Activated T-helper 2 cell treated with anti-CD3 and anti-CD28 coated beads, Interferon-gamma antibody, Interleukin-2, Interleukin-4, amounts not matched to agents 10 μg/mL and 5 μg/mL and 100 μg/mL, durations not matched to agents 14 hours and 24 hours and 36 hours (primary cell): ENCODE measurements at places on chromosomes 2 and 18.

DNA sequence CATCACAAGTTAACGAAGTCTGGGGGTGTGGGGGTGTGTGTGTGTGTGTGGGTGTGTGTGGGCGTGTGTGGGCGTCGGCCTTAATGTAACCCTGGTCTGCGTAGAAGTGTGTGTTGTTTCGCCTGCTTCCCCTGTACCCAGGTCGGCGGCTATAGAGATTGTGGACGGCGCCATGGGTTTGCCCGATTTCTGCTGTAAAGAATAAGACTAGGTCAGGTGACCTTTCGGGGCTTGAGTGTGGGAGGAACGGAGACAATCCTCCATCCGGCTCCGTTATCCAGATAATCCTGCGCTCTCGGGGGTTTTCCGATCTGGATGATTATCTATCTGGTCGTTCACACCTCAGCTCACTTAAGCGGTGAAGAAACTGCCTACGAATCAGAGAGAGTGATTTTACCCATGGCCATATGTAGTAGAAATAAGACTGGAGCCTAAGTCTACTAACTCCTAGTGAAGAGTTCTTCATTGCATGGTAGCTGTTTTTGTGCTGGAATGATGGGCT, 543 bp downstream of the HADHB start:
- peak overlapping the region; percentile 98 for H3K27ac ChIP-seq
- peaks cover 17% of the 10 kb centered on the region for H3K36me3 ChIP-seq
- H3K27me3 ChIP-seq = no peaks in the 10 kb centered on the region
- DNase-seq = peak; percentile 51
- H3K4me1 ChIP-seq = peaks cover 40% of the 10 kb centered on the region
- peak overlapping the region; percentile 99 for H3K4me3 ChIP-seq

GRCh38 chr2:233331536-233331935, 22.8 kb upstream of the DGKD start:
- peak overlapping the region; percentile 38 for H3K4me3 ChIP-seq
- peak; percentile 73 for DNase-seq
- H3K36me3 ChIP-seq = peaks cover 2% of the 10 kb centered on the region
- H3K27ac ChIP-seq = peak overlapping the region; percentile 92

DNA sequence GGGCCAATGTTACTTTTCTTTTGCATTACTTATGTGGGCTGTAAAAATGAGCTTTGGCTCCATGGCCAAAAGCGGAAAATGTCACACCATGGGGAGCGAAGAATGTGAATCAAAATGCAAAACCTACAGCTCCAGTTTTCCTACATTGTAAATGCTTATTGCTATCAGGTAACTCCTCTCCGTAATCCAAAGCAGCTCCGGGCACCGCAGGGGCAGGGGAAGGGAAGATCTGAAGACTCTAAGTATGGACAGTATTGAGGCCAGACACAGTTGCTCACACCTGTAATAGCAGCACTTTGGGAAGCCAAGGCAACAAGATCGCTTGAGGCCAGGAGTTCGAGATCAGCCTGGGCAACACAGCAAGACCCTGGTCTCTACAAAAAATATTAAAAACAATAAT, 7.1 kb upstream of the AGFG1 start:
- H3K27ac ChIP-seq = peak overlapping the region; percentile 88
- H3K27me3 ChIP-seq = no peaks in the 10 kb centered on the region
- no peak for DNase-seq
- H3K4me3 ChIP-seq = peak overlapping the region; percentile 50
- H3K4me1 ChIP-seq = peaks cover 61% of the 10 kb centered on the region
- peaks cover 3% of the 10 kb centered on the region for H3K36me3 ChIP-seq

DNA sequence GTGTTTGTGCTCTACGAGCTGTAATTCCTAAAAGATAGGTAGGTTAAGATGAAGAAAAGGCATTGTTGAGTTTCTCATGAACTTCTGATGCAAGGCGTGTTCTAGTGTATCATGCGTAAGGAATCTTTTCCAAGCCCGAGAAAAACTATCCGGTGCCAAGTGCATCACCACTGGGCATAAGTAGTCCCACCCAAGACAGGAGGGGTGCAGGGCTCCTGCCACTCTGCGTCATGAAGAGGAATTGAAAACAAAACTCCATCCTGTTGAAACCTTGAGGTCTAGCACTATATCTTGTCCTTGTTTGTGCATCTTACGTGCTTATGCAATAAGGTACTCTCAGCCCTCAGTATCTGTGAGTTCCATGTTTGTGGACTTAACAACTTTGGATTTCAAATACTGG, 45.7 kb downstream of the RAB31 start:
- H3K27me3 ChIP-seq = peaks cover 11% of the 10 kb centered on the region
- H3K4me3 ChIP-seq = no peak overlapping the region
- no peaks in the 10 kb centered on the region for H3K36me3 ChIP-seq
- no peak for DNase-seq
- peaks cover 6% of the 10 kb centered on the region for H3K4me1 ChIP-seq

- peaks cover 12% of the 10 kb centered on the region for H3K27me3 ChIP-seq
- no peak overlapping the region for H3K27ac ChIP-seq
- no peak for DNase-seq
Observed at GRCh38 chr18:58927659-58928058, 63.0 kb downstream of the ZNF532 start.

- H3K4me1 ChIP-seq = peaks cover 23% of the 10 kb centered on the region
- H3K4me3 ChIP-seq = no peak overlapping the region
- H3K27ac ChIP-seq = no peak overlapping the region
- peaks cover 18% of the 10 kb centered on the region for H3K36me3 ChIP-seq
- H3K27me3 ChIP-seq = peaks cover 3% of the 10 kb centered on the region
- no peak for DNase-seq
Observed at GRCh38 chr2:152627351-152627957, 89.8 kb downstream of the PRPF40A start.

- no peak overlapping the region for H3K4me3 ChIP-seq
- no peaks in the 10 kb centered on the region for H3K36me3 ChIP-seq
- no peak for DNase-seq
- peaks cover 5% of the 10 kb centered on the region for H3K27me3 ChIP-seq
- H3K27ac ChIP-seq = no peak overlapping the region
Observed at GRCh38 chr2:157185476-157186227, 71.9 kb upstream of the GALNT5 start.

- no peak for DNase-seq
- no peak overlapping the region for H3K4me3 ChIP-seq
- no peaks in the 10 kb centered on the region for H3K27me3 ChIP-seq
Observed at GRCh38 chr18:51191128-51191717, 6.3 kb downstream of the MEX3C start.

GRCh38 chr18:70158992-70159717, 46.3 kb downstream of the RTTN start:
- H3K27me3 ChIP-seq = no peaks in the 10 kb centered on the region
- H3K36me3 ChIP-seq = peaks cover 78% of the 10 kb centered on the region
- no peak overlapping the region for H3K27ac ChIP-seq
- DNase-seq = no peak

GRCh38 chr2:24521975-24522639, 31.1 kb downstream of the NCOA1 start:
- no peaks in the 10 kb centered on the region for H3K27me3 ChIP-seq
- H3K4me3 ChIP-seq = no peak overlapping the region
- H3K27ac ChIP-seq = peak overlapping the region; percentile 84
- peaks cover 39% of the 10 kb centered on the region for H3K4me1 ChIP-seq

DNA sequence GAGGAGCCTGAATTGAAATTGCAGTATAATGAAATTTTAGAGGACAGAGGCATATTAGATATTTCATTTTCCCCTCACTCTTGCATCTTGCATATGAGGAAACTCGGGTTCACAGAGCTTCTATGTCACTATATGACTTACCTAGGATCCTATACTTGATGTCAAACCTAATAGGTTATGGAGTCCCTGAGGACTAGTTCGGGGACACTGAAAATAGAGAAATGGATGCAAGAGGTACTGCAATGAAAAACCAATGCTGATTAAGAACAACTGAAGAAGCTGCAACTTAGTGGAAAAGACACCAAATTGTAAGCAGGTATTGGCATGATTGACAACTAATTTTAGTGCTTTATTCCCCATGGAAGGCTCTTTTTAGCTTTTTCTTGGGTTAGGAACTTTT, 210.1 kb downstream of the IKZF2 start:
- no peak overlapping the region for H3K27ac ChIP-seq
- peaks cover 3% of the 10 kb centered on the region for H3K4me1 ChIP-seq
- peaks cover 14% of the 10 kb centered on the region for H3K27me3 ChIP-seq
- H3K36me3 ChIP-seq = no peaks in the 10 kb centered on the region
- no peak overlapping the region for H3K4me3 ChIP-seq

- H3K36me3 ChIP-seq = peaks cover 41% of the 10 kb centered on the region
- peak; percentile 48 for DNase-seq
- H3K4me1 ChIP-seq = peaks cover 19% of the 10 kb centered on the region
- no peak overlapping the region for H3K27ac ChIP-seq
- H3K27me3 ChIP-seq = no peaks in the 10 kb centered on the region
Observed at GRCh38 chr2:240021488-240022104, 3.5 kb downstream of the NDUFA10 start.

DNA sequence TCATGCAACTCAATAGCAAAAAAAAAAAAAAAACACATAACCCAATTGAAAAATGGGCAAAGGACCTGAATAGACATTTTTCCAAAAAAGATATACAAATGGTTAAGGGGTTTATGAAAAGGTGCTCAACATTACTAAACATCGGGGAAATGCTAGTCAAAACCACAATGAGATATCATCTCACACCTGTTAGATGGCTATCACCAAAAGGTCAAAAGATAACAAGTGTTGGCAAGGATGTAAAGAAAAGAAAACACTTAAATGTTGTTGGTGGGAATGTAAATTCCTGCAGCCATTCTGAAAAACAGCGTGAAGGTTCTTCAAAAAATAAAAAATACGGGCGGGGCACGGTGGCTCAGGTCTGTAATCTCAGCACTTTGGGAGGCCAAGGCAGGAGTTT, 112.4 kb upstream of the CAB39 start:
- no peaks in the 10 kb centered on the region for H3K27me3 ChIP-seq
- H3K27ac ChIP-seq = no peak overlapping the region
- peaks cover 59% of the 10 kb centered on the region for H3K4me1 ChIP-seq

- no peaks in the 10 kb centered on the region for H3K36me3 ChIP-seq
- no peak overlapping the region for H3K4me3 ChIP-seq
- no peaks in the 10 kb centered on the region for H3K27me3 ChIP-seq
- DNase-seq = no peak
- H3K27ac ChIP-seq = no peak overlapping the region
- H3K4me1 ChIP-seq = no peaks in the 10 kb centered on the region
Observed at GRCh38 chr2:223235986-223236385, 184.0 kb downstream of the KCNE4 start.

- no peaks in the 10 kb centered on the region for H3K27me3 ChIP-seq
- H3K4me1 ChIP-seq = no peaks in the 10 kb centered on the region
- H3K36me3 ChIP-seq = no peaks in the 10 kb centered on the region
Observed at GRCh38 chr2:170155723-170156253, 22.2 kb upstream of the MYO3B start.

DNA sequence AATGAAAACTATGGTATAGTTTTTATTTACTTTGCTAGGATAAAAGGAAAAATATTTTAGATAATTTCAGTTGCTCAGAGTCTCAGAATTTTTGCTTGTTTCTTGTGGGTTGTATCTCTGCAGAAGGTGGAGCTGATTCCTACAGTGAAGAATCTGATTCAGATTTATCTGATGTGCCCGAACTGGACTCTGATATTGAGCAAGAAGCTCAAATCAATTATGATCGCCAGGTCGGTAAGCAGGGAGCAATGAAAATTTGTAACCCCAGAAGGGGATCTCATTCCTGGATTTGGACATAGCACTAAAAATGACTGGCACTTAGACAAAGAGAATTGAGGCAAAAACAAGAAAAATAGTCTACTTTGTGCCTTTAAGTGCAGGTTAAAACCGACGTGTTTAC, 140.2 kb downstream of the EML6 start:
- peaks cover 3% of the 10 kb centered on the region for H3K27me3 ChIP-seq
- H3K36me3 ChIP-seq = no peaks in the 10 kb centered on the region
- H3K4me1 ChIP-seq = peaks cover 11% of the 10 kb centered on the region
- H3K4me3 ChIP-seq = no peak overlapping the region
- no peak for DNase-seq
- H3K27ac ChIP-seq = no peak overlapping the region
